Naive thymus-derived CD8-positive, alpha-beta T cell (primary cell): ENCODE measurements at places on chromosomes 1 and 21.
A peak's percentile ranks its signal among the peaks of the same experiment; 100 is the strongest.

DNA sequence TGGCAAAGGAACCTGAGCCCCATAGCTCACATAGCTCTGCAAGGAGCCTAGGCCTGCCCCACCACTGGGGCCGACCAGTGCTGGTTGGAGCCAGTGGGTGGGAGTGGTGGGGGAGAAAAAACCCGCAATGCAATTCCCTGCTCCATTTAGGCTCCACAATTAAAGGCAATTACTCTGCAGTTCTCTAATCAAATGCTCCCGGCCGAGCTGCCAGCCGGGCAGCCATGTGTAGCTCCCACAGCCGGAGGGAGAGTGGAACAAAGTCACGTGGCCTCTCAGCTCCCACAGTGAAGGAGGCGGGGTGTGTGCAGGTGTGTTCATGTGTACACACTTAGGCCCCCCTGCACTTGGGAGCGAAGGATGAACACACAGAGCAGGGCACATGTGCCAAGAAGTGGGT, 81.6 kb downstream of the KIRREL1 start:
- DNase-seq, result no peak

- DNase-seq, result no peak
Observed at GRCh38 chr1:209767706-209768105, 11.9 kb downstream of the TRAF3IP3 start.

- no peak for DNase-seq
Observed at GRCh38 chr1:210377731-210378333, 49.1 kb downstream of the HHAT start.

GRCh38 chr1:983798-984475, 2.0 kb upstream of the PERM1 start:
- DNase-seq, result peak; percentile 60

DNA sequence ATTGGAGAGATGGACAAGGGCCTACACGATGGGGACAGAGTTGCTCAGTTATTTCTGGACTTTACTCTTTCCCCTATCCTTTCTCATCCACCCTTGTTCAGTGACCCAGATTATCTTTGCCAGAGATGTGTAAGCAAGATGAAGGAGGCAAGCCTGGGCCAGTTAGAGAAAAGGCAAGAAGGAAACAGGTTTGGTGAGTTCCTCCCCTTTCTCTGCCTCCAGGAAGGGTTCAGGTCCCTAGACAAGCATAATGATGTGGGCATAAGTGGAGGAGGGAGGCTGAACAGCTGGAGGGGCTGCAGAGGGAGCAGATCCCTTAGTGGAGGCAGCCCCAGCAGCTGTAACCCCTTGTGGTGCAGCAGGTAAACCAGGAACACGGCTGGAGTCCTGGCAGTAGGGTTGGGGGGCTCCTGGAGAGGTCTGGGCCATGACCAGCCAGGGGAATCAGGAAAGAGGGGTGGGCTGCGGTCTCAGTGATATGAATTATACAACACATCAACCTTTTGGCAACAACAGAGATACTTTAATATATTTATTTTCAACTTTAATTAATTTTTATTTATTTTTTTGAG, 9.2 kb upstream of the CDC42 start:
- no peak for DNase-seq

DNA sequence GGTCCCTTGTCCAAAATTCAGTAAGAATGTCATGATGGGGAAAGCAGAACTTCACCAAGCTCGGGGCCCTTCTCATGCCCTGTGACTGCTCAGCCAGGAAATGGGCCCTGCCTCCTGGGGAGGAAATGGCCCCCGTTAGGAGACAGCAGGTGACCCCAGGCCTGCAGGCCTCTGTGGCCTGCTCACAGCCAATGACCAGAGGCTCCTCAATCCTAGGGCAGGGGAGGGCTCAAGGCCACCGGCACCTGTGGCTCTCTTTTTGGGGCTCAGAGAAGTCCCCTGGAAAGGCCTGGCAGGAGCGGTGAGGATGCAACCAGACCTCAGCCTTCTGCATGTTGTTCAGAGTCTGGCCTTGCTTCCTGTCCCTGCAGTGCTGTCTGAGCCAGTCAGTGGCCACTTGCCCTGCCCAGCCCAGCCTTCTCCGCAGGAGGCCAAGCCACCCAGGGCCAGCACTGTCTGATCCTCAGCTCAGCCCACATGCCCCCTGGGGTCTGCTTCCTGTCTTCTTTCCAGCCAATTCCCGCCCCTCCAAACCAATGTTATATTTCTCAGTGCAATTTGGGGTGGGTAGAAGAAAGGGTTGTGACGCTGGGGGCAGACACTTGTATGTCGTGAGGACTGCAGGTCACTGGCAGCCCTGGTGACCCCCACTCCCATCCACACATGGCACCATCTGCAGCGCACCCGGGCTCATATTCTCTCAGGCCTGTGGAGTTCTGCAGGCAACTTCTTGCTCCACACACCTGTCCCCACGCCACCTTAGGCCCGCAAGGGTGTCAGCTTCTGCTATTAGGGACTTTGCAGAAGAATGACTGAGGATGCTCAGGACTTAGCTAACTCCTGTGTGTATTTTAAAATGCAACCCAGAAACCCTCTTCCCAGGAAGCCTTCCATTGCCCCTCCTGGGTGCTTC, 83.6 kb downstream of the ITPKB start:
- DNase-seq, result no peak

GRCh38 chr21:44461464-44462001, 6.2 kb downstream of the LRRC3 start:
- DNase-seq, result no peak

DNA sequence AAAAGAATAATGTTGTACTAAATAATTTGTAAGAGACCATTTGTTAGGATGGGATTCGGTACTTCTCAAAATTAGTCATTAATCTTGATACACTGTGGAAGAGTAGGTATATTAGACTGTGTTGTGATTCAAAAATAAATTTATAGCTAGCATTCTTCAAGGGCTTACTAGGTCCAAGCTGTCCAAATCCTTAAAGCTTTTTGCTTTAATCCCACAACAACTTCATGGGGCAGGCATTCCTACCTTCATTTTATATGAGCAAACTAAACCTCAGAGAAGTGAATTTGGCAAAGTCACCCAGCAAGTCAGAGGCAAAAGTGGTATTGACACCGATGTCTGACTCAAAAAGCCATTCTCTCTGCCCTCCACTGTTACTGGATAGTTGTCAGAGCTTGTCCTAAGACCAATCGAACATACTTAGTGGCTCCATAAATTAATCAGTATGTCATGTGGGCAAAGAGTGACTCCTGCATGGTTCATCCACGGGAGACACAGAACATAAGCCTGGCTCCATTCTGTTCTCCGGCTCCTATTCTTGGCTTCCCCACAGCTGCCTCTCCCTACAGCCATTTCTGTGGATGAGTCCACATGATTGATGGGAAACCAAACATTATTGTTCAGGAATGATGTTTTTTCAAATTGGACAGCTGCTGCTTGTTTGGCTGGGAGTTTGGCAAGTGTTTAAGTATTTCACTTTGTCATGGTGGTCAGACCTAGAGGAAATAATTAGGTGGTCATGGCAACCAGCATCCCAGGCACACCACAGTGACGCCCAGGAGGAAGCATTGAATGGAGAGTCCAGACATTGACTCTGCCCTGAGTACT, 133.4 kb upstream of the FGGY start:
- no peak for DNase-seq

- no peak for DNase-seq
Observed at GRCh38 chr1:203082571-203083462, 3.0 kb downstream of the MYOG start.

DNA sequence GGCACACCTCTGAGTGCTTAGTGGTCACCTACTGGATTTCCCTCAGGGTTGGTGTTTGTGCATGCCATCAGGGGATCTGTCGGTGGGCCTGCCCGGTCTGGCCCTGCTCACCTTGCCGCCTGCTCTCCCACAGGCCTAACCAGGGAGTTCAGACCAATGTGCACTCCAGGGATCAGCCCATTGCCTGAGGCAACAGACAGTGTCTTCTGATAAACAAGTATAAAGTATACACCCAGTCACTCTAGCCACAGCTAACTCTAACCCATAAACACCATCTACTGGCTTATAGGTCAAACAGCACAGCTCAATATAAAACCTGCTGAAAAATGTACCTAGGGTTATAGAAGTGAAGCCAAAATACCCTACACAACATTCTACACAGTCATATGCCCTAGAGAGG, 1300.0 kb downstream of the PLA2G4A start:
- DNase-seq, result no peak

DNA sequence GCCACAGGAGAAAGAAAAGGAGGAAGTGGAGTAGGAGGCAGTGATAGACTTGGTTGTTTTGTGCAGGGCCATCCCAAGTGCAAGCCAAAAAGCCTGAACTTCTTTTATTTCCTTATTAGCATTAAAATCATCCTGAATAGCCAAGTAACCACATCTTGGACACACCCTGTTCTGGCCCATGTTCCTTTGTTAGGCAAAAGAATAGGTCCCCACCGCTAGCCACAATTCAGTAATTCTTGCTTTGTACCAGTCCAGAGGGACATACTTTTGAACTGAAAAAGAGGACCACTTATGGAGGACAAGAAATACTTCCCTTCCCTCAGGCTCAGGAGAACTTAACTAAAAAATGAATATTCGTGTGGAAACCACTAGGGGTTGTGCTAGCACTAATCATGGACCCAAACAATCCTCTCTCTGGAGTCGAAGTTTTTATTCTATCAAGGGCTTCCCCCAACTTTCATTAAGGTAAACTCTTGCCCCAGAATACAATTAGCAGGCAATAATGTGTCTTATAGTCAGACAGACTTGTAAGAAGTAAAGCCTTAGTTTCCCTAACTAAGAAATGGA, 19.4 kb downstream of the TNFSF4 start:
- no peak for DNase-seq

DNA sequence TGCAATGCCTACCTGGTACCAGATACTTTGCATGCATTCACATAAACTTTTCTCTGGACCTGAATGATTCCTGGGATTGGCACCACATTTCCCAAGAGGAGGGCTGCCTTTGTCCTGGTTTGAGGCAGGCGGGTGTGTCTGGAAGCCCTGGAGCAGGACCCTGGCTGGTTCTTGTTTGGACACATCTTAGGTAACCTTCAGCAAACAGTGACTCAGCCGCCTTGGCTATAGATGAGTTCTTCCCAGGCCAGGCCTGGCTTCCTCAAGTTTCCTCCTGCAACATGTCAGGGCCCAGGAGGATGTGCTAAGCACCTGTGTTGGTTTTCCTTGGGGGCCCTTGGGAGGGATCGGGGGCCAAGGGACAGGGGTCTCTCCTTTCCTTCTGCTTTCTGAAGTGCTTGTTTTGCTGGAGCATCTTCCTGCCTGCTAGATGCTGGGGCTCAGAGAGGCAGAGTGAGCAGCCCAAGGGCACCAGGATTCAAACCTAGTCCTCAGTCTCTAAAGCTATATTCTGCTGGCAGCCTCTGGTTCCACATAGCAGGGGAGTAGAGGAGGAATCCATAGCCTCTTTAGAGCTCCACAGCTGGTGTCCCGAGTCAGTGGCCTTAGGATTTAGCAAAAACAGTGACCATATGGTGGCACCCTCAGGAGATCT, 38.2 kb downstream of the PAX7 start:
- DNase-seq, result no peak

GRCh38 chr1:225851805-225852204, 30.4 kb downstream of the TMEM63A start:
- no peak for DNase-seq

DNA sequence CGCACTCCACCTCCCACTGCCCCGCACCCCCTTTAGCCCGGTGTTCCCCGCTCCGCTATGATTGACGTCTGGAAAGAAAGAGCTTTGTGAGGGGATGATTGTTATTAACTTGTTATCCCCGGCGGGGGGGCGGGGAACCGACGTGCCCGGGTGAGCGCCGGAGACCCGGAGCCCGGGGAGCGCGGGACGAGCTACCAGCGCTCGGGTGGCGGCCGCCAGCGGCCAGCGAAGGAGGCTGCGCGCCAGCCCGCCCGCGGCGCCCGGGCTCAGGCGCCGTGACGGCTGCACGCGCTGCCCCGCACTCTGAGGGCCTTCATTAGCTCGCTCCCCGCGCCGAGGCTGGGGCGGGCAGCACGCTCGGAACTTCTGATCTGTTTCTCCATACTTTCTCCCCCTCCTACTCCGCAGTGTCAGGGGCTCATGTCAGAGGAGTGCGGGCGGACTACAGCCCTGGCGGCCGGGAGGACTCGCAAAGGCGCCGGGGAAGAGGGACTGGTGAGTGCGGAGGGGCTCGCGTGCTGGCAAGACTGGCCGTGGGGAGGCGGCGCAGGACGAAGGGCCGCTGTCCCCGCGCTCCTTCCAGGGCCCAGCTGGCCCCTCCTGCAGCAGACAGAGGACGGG, 2.1 kb downstream of the LHX8 start:
- DNase-seq, result no peak

DNA sequence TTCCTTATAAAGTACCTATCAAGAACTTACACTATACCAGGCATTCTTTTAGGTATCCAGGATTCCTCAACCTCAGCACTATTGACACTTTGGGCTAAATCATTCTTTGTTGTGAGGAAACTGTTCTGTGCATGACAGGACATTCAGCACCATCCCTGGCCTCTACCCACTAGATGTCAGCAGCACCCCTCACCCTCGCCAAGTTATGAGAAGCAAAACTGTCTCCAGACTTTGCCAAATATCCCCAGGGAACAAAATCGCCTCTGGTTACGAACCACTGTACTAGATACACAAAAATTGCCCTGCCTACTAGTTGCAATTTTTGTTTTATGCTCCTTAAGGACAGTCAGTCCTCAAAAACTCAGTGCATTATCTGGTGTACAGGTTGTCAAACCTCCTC, 35.7 kb downstream of the PALMD start:
- no peak for DNase-seq

DNA sequence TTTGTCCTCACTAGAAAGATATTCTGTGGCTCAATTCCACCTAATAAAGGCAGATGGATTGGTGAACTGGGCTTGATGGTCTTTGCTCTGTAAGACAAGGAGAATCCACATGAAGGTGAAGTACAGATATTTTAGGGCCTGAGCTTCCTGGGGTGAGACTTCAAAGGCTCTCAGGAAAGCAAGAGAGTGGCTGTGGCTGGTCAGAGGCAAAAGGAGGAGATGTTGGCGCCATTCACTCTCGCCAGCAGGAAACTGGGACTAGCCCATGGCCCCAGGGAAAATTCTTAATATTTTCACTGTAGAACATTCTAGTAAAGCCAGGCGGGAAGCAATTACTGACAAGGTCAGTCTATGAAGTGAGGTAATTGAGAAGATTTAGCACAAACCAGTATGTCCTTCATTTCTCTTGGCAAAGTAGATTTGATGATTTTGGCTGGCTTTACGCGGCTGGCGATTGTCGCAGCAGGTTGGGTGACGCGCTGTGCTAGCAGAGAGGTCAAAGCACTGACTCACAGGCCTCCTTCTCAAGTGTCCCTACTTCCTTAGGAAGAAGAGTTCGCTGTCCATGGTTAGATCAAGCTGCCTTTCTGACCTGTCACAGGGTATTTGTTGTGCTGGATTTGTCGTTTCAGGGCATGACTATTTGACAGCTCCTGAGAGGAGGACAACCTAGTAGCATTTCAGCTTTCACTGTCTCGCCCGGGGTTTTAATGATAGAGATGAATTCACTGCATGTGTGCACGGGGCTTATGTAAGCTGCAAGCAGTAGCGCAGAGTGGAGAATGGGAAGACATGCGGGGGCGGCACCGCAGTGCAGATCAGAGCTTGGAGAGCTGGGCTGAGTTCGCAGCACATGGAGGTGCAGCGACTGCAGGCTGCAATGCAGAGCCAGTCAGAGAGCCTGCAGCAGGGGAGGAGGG, 32.7 kb downstream of the XCL1 start:
- DNase-seq, result no peak

DNA sequence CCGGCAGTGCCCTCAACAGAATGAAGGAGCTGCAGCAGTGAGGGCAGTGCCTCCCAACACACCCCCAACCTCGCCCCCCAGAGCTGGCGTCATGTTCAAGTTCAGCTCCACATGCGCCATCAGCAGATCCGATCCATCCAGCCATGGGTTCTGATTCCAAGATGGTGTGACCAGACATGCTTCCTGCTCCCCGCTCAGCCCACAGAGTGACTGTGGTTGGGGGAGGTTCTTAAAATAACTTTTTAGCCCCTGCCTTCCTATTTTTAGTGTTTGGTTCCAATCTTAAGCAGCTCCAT, 30.1 kb upstream of the GPR137B start:
- no peak for DNase-seq
